ENCODE measurements at places on chromosomes 16 and 17.

DNA sequence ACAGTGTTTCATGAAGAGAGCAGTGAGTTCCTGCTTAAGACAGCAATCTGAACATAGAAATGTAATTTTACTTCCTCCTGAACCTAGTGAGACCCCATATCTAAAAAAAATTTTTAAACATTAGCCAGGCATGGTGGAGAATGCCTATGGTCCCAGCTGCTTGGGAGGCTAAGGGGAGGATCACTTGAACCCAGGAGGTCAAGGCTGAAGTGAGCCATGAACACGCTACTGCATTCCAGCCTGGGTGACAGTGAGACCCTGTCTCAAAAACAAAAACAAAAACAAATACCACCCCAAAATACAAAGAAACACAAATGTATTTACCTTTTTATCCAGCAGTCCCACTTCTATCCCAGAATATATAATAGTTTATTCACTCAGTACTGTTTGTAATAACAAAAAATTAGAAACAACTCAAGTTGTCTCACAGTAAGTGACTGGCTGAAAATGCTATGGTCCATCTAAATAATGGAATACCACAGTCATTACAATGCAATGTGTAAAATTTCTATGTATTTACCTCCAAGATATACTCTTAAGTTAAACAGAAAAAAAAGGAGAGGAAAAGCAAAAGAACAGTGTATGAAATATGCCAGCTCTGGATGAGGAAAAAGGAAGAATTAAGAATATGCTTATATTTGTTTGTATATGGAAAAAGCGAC, 16.3 kb downstream of the CFDP1 start:
- DNase-seq: no peak

- no peak for DNase-seq
Measured at GRCh38 chr17:79207960-79208359, 133.3 kb downstream of the ENGASE start.

DNA sequence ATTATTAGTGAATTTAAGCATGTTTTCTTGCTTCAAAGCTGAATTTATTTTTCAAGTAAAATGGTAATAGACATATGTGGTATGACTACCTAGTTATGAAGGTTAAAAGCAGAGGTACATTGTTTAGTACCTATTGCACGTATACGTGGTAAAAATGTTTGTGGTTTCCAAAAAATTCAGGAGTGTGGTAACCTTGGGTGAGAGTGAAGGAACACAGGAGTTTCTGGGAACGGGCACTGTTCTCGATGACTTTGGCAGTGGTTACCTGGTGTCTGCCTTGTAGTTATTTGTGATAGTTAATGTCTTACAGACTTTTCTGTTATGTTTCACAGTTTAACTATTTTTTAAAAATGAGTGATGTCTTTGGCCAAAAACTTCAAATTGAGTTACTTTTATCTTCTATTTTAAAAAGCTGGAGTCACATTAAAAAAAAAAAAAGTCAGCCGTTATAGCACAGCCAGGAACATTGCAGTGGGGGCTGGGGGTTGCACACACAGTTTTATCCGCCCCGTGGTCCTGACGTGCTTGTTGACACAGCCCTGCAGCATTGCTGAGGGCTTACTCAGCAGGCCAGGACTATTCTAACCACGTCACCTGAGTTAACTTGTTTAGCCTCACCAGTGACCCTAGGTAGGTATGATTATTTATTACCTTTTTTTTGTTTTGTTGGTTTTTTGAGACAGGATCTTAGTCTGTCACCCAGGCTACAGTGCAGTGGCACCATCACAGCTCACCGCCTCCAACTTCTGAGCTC, 10.9 kb downstream of the JPT2 start:
- no peak for DNase-seq

DNA sequence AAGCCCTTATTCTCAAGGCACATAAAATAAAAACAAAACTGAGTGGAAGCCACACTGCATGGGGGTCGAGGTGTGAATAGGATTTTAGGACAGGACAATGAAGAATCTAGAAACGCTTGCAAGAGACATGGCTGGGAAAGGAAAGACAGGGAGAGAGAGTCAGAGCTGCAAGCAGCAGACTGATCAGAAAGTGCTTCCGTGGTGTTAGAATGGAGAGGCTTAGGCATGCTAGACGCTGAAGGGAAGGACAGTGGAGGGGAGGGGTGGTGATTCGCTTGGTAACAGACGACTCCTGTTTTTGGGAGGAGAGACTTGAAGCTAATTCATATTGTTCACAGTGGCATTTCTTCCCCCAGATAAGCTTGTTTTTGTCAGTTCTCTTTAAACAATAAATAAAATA, 173.5 kb downstream of the AIPL1 start:
- DNase-seq: no peak

- DNase-seq: peak; percentile 62
Measured at GRCh38 chr16:30473231-30474073, 910 bp downstream of the ITGAL start.

DNA sequence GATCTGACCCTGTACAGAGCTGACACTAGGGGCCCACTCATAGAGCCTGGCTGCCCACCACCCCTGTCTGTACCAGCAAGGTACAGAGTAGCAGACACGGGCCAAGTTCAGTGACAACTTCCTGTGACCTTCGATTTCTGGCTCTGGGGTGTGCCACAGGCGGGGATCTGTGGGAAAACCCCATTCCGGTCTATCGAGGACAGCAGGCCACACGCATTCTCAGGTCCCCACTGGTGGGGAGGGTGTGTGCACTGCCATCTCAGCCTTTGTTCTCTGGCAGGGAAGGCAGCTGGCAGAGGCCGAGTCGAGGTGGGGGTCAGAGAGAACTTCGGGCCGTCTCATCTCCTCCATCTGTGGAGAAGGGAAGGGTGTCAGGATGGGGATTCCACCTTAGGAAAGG, 10.0 kb downstream of the NLE1 start:
- DNase-seq: no peak

DNA sequence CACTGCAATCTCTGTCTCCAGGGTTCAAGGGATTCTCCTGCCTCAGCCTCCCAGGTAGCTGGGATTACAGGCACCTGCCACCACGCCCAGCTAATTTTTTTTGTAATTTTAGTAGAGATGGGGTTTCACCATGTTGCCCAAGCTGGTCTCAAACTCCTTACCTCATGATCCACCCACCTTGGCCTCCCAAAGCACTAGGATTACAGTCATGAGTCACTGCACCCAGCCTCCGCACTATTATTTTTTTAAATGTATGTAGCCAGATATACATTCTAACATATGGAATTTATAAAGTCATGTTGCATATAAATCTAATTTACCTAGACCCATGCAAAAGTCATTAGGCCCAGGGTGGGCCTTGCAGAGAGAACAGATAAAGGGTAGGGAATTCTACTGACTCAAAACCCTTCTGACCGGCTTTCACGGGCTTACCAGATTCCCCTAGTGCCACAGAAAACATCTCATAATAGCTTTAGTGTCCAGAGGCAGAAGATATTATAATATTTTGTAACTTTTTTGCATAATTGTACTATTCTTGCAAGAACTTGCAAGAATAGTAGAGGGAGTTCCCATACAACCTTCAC, 20.5 kb upstream of the HELZ start:
- DNase-seq: no peak

DNA sequence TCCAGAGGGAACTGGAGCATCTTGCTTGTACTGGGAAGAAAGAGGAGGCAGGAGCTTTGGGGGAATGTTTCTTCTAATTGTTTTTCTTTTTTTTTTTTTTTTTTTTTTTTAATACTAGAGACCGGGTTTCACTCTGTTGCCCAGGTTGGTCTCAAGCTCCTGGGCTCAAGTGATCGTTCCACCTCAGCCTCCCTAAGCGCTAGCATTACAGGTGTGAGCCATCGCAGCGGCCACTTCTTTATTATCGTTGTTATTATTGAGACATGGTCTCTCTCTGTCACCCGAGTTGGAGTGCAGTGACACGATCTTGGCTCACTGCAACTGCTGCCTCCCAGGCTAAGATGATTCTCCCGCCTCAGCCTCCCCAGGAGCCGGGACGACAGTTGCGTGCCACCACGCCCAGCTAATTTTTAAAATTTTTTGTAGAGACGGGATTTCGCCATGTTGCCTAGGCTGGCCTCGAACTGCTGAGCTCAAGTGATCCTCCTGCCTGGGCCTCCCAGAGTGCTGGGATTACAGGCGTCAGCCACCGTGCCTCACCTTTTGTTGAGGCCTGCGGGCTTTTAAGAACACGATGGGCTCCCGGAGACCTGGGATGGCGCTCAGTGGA, 137.3 kb upstream of the GSE1 start:
- no peak for DNase-seq

DNA sequence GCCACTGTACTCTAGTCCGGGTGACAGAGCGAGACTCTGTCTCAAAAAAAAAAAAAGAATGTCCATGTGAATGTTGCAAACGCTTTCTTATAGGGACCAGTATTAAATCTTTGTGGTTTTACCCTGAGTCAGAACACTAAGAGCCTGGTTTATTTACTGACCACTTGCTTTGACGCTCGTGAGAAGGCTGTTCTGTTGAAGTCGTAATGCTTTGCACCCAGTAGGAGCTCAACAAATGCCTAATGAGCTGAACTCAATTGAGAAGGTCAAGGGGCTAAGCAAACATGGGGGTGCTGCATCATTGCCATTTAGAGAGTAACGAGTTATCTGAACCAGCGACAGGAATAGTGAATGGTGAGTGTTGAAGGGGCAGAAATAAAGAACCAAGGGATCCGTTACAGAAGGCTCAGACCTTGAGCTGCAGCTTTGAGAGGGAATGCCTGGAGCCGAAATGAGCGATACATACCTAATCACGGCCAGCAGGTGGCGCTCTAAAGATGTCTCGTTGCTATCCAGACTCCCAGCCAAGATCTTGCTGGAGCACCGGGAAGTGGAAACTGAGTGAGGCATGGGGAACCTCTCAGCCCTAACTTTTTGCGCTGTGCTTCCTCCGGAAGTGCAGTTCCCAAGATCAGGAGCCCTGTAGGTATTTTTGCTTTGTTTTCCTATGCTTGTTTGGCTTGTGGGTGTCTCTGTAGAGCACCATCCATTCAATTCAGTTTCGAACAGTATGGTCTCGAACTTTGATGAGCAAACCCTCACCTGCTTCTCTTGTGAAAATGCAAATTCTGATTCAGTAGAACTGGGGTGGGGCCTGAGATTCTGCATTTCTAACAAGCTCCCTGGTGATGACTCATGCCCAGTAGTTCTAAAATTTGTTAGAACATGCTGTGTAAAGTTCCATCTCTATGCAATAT, 12.6 kb upstream of the RNF222 start:
- DNase-seq: peak; percentile 81

DNA sequence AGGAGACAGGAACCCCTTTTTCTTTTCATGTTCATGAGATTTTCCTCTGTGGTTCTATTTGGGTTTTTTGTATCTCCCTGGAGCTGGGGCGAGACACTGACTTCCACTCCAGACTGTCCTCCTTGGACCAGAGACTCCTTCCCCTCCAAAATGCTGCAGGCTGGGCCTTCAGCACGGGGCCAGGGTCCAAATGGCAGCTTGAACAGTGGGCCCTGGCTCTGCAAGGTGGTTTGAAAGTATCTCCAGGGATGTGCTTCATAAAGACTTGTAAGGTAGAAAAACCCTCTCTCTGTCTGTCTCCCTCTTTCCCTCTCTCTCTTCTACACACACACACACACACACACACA, 236.1 kb downstream of the ZNF423 start:
- no peak for DNase-seq

DNA sequence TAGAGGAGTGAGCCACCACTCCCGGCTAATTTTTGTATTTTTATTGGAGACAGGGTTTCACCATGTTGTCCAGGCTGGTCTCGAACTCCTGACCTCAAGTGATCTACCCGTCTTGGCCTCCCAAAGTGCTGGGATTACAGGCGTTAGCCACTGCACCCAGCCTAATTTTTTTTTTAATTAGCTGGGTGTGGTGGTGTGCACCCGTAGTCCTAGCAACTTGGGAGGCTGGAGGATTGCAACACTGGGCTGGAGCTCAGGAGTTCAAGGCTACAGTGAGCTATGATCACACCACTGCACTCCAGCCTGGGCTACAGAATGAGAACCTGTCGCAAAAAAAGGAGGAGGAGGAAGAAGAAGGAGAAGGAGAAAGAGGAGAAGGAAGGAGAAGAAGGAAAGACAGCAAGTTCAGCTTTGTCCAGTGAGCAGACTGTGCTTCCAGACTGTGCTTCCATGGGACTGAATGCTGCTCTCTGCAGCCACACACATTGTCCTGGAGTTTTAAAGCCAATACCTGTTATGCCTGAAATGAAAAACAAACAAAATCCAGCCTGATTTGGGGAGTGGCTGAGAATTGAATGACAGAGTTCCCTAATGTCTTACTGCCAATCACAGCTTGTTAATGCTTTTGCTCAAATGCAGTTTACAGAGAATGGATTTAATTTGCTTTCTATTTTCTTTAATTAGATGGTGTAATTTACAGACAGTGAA, 2.8 kb upstream of the TNFRSF13B start:
- DNase-seq: no peak

DNA sequence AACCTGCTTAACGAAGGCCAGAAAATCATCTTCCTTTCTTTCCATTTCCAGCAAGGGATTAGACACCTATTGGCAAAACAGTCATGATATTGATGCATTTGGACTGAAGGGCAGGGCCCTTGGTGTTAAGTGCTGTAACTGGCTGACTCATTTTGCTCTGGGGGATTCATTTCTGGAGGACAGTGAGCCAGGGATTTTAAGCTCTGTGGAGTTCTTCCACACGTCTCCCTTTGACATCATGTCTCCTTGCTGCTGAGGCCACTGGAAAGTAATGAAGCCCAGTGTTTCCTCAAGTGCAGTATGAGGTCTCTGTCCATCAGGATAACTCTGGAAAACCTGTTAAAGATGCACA, 42.2 kb downstream of the DNAH9 start:
- DNase-seq: no peak

DNA sequence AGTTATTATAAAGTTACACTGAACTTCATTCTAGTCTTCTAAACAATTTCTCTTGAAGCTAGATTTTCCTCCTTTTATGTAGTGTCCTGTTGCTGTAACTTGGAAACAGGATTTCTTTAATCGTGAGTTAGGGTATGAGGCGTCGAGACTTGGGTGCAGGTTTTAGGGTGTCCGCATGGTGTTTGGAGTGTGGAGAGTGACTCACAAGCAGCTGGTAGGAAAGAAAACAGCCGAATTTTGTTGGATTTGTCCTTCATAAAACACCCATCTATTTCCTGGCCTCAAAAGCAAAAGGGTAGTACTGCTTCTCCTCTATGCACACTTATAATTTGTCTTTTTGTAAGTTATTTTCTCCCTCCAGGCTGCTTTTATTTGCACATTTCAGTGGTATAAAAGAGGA, 1.6 kb downstream of the RPTOR start:
- DNase-seq: no peak

GRCh38 chr17:45824475-45824874, 20.2 kb upstream of the SPPL2C start:
- DNase-seq: no peak

- no peak for DNase-seq
Measured at GRCh38 chr16:55473587-55473986, 5.4 kb upstream of the MMP2 start.

DNA sequence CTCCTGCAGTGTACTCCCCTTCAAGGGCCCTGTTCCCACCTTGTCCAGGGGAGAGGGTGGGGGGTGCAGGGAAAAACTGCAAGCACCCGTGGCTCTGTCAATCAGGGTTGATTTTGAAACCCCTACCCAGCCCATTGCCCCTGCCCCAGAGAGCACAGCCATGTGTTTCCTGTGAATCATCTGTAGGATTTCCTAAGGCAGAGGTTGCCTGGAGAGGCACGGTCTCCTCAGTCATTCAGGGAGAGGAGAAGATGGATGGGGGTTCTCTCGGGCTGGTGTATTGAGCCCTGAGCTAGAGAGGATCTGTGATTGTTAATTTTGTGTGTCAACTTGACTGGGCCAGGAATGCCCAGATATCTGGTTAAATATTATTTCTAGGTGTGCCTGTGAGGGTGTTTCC, 3.5 kb upstream of the AGRP start:
- no peak for DNase-seq

GRCh38 chr16:66476328-66477027, 49.4 kb downstream of the BEAN1 start:
- DNase-seq: peak; percentile 64

GRCh38 chr16:49795513-49795912, 60.4 kb downstream of the ZNF423 start:
- DNase-seq: no peak

Data from stimulated activated CD4-positive, alpha-beta T cell treated with anti-CD3 and anti-CD28 coated beads, Interleukin-4, amount 100 ng/mL, for 48 hours (primary cell).